ENCODE measurements at places on chromosomes 7 and 10.

DNA sequence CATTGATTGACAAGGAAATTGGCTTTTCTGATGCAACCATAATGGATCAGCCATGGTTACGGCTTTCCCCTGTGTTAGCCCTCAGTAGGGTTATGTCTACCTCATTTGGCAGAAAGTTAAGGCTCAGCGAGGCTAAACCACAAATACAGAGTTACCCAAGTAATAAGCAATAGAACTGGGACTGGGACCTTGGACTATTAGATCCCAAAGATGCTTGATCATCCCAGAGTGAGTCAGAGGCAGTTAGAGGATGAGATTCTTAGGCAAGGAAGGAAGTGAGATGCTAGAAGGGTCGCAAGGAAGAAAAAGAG lies 401.4 kb downstream of the TNS3 start:
- no peak for DNase-seq

DNA sequence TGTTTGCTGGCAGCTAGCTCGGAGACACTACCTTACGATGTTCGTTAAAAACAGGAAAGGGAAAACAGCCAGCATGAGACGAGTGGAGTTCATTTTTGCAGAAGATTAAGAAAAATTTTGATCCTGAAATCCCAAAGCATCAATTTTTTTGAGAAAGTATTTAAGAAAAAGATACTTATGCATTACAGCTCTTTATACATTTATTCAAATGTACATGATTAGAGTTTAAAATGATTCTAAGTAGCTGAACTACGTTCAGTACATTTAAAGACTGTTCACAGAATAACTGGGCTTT lies 34.7 kb downstream of the CNPY1 start:
- DNase-seq, result no peak

GRCh38 chr7:92934096-92934495 lies 97.7 kb upstream of the CDK6 start:
- no peak for DNase-seq

GRCh38 chr7:43764039-43764761 lies 5.7 kb downstream of the BLVRA start:
- no peak for DNase-seq

GRCh38 chr7:107746006-107746405 lies 2.1 kb downstream of the CBLL1 start:
- no peak for DNase-seq

GRCh38 chr7:34544621-34545020 lies 113.4 kb upstream of the NPSR1 start:
- DNase-seq, result no peak

DNA sequence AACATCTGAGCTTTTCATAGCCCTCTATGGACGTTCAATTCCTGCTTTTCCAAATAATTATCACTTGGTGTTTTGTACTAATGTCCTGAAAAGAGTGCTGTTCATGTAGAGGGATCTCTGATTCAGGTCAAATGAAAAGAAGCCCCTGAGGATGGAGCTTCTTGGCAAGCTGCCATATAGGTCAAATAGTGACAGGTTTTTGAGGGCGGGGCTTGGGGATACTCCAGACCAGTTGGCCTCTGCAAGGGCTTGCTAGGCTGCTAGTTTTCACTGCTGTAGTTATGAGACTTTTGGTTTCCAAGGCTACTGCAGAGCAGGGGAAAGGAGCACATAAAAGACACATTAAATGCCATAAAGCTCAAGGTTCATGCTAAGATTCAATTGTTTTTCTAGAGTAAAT lies 257.2 kb upstream of the CACNA2D1 start:
- no peak for DNase-seq

- DNase-seq, result no peak
These were observed 88.6 kb upstream of the KLF14 start for GRCh38 chr7:130822642-130823041.

- no peak for DNase-seq
These were observed 552 bp upstream of the ZNF365 start for GRCh38 chr10:62373639-62373994.

DNA sequence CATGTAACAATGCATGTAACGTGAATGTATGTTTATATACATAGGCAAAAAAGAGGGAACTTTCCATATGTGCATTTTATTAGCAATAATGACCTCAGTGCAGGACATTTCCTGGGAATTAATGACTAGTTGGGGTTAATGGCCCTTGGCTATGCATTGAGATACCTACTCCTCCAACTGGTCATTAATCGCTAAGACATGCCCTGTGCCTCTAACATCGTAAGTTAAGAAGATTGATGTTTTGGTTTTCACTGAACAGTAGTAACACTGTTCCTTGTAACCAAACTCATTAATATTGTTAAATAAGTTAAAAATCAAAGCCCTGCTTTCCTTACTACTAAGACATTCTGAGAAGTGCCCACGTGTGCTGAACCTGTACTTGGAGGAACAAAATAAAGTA lies 61.7 kb downstream of the SEMA3D start:
- no peak for DNase-seq

GRCh38 chr7:71912476-71912875 lies 499.7 kb downstream of the CALN1 start:
- DNase-seq, result no peak

- no peak for DNase-seq
These were observed 20.0 kb downstream of the COPG2 start for GRCh38 chr7:130648580-130648979.

DNA sequence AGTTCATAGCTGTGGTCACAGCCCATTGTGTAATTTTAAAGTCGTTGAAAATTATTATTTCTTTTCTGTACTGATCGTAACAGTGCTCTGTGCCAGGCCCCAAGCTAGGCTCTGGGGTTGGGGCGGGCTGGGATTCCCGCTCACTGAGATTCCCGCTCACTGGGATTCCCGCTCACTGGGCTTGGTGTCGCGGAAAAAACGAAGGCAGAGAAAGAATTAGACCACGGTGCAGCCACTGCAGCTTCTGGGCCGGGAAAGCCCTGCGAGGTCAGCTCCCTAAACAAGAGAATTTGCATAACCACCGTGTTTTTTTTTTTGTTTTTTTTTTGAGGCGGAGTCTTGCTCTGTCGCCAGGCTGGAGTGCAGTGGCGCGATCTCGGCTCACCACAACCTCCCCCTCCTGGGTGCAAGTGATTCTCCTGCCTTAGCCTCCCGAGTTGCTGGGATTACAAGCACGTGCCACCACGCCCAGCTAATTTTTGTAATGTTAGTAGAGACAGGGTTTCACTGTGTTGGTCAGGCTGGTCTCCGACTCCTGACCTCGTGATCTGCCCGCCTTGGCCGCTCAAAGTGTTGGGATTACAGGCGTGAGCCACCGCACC lies 31.2 kb downstream of the FOXK1 start:
- DNase-seq, result no peak

GRCh38 chr7:149797771-149798170 lies 24.4 kb upstream of the ZNF467 start:
- no peak for DNase-seq

DNA sequence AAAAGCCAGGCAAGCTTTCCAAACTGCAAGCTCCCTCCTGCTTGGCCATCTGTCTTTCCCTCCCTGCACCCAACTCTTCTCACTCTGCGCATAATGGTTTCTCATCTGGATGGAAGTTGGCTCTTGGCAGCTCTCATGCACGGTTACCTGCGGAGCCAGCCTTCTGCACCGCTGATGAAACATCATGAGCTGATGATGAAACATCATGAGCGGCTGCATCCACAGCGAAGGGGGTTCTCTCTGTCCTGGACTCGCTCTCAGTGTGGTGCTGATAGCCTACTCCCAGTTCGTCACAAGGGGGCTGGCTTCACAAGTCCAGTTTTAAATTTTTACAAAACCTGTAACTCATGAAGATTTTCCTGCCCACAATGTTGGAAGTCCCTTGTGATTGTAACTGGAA lies 457.5 kb downstream of the ACTR3B start:
- no peak for DNase-seq

DNA sequence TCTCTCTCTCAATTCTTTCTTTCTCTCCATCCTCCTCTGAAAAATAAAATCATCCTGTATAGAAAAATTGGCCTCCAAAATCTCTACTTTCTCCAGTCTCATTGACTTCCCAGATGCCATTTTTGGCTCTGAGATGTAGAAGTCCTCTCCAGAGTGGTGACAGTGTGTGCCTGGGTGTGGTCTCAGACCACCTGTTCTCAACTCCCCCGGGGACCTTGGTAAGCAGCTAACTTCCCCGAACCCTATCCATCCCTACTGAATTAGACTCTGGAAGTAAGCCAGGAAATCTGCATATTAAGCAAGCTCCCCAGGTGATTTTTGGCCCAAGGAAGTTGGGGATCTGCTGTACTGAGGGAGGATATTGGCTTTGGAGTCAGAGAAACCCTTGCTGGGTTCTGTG lies 120.5 kb downstream of the WDR11 start:
- no peak for DNase-seq

DNA sequence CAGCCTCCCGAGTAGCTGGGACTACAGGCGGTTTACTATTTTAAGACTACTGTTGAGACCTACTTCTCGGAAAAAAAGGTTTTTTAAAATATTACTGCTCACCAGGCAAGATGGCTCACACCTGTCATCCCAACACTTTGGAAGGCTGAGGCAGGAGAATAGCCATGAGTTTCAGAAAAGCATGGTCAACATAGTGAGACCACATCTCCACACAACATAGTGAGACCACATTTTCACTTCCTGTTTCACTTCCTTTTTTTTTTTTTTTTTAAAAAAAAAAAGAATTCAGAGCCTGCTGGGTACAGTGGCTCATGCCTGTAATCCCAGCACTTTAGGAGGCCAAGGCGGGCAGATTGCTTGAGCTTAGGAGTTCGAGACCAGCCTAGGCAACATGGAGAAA lies 46.5 kb downstream of the SVOPL start:
- DNase-seq, result no peak

DNA sequence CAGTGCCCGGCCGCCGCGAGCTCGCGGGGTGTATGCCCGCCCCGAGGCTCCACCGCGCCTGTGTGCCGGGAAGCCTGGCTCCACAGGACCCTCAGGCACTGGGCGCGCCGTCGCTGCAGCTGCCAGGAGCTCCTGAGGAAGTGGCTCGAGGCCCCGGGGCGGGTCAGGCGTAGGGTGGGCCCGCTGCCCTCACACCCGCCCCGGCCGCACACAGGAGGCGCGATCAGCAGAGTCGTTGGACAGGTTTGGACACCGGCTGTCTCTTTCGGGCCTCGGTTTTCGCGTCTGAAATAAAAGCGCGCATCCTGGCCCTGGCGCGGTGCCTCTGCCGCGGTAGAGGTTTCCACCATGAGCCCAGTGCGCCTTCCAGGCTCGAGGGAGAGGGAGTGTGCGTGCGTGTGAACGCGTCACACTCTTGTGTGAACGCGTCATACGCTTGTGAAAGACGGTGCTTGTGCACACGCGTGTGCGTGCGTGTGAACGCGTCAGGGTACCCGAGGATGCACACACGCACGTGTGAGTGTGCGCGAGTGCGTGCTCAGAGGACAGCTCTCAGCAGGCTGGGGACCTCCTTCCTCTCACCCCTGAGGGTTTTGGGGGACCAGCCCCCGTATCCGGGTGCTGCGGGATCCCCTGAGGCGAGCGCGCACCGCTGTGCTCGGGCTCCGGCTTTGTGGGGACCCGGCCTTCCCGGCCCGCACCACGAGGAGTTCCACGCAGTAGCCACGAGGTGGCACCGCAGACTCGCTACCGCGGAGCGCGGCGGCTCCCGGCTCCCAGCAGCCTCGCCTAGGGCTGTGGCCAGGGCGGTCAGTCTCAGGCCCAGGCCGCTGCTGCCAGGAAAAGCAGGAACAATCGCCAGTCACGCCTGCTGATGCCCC lies 83.8 kb downstream of the BMS1 start:
- DNase-seq, result no peak

DNA sequence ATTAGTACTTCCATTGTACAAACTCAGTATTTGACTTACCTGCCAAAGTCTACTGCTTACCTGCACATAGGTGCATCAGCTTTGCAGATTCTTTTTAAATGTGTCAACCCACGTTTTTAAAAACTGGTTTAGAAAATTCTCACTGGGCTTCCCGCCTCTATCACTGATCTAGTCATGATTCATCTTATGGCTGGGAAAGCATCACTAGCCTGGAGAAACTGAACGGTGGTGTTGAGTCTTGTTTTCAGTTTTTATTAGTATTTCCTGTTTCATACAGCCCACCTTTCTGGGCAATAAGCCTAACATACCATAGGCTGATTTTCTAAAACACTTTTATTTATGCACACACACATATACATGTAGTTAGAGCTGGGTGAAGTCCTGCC lies 19.7 kb downstream of the DOCK1 start:
- DNase-seq, result no peak

GRCh38 chr7:154646126-154647013 lies 356.6 kb downstream of the PAXIP1 start:
- no peak for DNase-seq

DNA sequence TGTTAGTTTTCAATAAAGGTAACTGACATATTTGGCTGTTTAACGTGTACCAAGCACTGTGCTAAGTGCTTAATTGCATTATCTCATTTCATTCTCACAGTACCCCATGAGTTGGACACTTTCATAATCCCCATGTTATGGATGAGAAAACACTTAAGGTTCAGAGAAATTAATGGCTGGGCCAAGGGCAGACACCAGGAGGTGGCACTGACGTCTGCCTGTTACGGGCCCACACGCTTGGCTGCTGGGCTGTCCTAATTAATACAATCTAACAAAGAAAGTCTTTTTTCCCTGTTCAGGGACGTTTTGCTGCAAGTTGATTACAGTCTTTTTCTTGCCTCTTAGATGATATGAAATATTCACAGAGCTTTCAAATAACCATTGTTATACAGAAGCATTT lies 16.1 kb downstream of the DYDC2 start:
- DNase-seq, result no peak

- DNase-seq, result no peak
These were observed 71.4 kb downstream of the SGMS1 start for GRCh38 chr10:50552308-50552707.

DNA sequence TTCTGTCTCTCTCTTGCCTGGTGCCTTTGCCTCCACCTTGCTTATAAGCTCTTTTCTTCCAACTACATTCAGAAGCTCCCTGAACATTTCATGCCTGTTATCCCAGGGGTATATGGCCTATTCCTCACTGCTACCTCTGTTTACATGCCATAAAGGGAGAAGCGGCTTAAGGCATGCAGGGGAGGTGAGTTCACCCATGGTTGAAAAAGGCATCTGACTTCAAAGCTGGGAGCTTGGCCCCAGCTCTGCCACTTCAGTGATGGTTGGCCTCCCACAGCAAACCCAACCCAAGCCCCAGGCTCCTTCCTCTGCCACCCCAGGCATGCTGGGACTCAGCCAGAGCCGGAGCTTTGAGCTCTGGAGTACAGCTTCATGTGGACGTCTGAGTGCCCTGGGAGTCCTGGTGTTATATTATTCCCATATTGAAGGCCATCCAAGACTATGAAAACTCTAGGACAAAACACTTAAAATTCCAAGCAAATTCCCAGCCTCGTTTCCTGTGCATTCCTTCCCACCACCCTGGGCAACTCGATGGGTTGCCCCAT lies 468.6 kb upstream of the ZMIZ1 start:
- no peak for DNase-seq

GRCh38 chr7:150507947-150508602 lies 6.6 kb upstream of the GIMAP7 start:
- DNase-seq, result no peak

Data from activated CD4-positive, alpha-beta T cell treated with anti-CD3 and anti-CD28 coated beads for 1 hour (primary cell).